Mammary microvascular endothelial cell (primary cell): ENCODE measurements at places on chromosomes 4 and X. TPM values are rescaled to one million over a fixed set of nuclear protein-coding genes. Genes with fewer than 3 reads are reported as not detected.

Gene ZFX
- total RNA-seq = 28.8 and 61.3 TPM in 2 replicates

Gene PNCK
- total RNA-seq = not detected in 2 replicates

Gene XPNPEP2
- not detected in 2 replicates for total RNA-seq

Gene STARD8
- total RNA-seq = 13.9 and 16.6 TPM in 2 replicates

Gene ART3
- total RNA-seq = 0.07 TPM in 1 of 2 replicates, not detected in the other

Gene RAB33A
- total RNA-seq = 0.13 and 0.49 TPM in 2 replicates

Gene WDR17
- total RNA-seq = 0.05 and 0.20 TPM in 2 replicates

Gene CENPI
- total RNA-seq = 17.7 and 24.8 TPM in 2 replicates

Gene PCDH7
- total RNA-seq = 0.05 and 0.40 TPM in 2 replicates

Gene GPR143
- 1.1 and 1.9 TPM in 2 replicates for total RNA-seq

Gene RHOXF2
- total RNA-seq = not detected in 2 replicates

Gene RNF128
- not detected in 2 replicates for total RNA-seq
